Stimulated activated CD4-positive, alpha-beta T cell treated with anti-CD3 and anti-CD28 coated beads, Interleukin-4, amount 100 ng/mL, for 4 hours (primary cell): ENCODE measurements at places on chromosomes 7 and 10.

GRCh38 chr10:93152136-93152535 is 78.4 kb downstream of the CYP26A1 start:
- no peak for DNase-seq

DNA sequence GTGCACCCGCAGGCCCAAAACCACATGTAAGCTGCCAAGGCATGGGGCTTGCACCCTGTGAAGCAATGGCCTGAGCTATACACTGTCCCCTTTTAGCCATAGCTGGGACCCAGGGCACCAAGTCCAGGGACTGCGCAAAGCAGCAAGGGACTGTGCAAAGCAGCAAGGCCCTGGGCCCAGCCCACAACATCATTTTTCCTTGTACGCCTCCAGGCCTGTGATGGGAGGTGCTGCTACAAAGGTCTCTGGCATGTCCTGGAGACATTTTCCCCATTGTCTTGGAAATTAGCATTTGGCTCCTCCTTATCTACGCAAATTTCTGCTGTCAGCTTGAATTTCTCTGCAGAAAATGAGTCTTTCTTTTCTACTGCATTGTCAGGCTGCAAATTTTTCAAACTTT is 24.8 kb downstream of the ARHGAP19 start:
- DNase-seq, result no peak

DNA sequence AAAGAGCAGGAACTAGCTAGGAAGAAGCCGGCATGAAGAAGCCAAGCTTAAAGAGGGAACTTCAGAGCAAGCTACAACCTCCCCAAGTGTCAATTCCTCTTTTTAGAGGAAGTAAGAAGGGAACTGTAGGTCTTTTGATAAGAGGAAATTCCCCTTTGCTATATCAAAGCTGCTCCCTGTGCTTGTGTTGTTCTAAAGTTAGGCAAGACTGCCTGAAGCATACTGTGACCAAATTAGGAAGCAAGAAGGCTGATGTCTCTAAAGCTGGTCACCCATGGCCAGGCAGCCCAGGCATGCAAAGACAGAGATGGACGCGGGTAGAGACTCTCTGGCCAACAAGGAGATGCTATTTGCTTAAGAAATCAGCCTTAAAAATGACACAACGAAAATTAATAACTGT is 87.9 kb downstream of the RNF216 start:
- no peak for DNase-seq

DNA sequence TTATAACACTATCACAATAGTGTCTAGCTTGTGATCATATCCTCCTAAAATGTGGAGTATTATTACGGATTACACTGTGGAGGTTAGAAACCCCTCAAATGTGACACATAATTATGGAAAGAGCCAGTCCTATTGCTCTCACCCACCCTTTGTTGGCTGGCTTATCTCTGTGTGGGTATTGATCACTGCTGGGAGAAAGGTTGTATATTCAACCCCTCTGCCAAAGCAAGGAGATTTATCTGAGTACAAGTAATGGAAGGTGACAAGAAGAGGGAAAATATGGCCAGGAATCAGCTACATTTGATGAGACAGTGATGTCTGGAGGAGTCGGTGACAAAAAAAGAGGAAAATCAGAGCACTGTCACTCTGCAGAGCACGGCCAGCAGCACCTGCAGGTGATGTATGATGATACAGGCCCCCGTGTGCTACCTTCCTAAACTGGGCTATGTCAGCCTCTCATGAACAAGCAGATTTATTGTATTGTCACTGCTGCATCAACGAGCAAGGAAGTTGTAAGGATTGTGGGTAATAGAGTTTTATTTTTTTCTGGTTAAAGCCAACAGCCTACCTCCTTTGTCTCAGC is 235.3 kb downstream of the PHF14 start:
- DNase-seq, result no peak

DNA sequence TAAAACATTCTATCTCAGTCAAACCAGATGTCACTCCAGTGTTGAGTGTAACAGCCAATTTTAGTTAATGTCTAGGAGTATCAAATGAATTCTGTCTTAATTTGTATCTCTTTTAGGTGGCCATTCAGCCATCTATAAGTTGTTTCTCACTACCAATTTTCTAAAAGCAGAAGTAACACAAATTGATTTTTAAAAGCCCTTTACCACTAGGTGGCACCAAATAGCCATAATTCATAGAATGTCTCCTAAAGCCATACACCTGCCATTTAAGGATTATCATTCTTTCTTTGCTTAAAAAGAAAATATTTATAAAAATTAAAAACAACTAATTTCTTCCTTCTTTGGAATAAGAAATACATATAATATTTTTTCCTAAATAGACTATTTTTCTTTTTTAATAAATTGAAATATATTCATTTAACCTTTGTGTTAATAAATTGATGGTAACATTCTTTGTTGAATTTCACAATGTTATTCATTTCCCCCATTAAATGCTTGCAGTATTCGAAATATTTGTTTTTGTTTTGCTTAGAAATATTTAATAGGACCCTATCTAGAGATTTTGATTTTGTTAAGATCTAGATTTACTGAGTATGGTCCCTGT is 107.8 kb upstream of the PPP1R3A start:
- DNase-seq, result no peak

- no peak for DNase-seq
Observed at GRCh38 chr7:139783647-139784385, 6.0 kb upstream of the HIPK2 start.

DNA sequence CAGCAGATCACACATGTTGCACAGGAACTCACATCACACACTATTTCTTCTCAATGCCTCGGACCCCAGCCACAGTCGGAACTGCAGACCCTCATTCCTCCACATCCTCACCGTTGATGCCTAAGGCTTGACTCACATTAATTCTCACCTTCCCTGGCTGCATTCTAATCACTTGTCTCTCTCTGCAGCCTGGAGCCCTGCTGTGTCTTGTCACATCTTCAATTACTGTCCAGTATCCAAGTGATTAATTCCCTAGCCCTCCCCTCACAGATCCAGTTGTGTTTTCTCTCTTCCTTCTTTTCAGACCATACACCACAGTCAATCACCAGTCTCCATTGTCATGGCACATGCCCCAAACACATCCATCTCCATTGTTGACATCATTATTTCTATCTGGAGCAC is 592.4 kb upstream of the IGFBP3 start:
- DNase-seq, result no peak

DNA sequence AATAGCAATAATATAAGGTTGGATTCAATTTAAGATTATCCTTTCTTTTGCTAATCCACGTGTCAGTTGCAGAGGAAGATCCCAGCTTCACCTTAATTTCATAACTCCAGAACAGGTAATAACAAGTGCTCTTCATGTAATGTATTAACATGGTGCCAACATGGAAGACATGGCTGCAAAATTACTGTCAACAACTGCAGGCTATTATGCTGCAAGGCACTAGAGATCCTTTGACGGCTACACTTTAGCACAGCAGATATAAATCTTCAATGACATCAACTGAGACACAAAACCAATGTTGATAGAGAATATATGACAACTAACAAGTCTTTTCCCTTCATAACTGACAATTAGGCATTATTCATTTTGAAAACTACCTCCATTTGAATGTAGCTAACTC is 96.1 kb downstream of the RNF133 start:
- no peak for DNase-seq

DNA sequence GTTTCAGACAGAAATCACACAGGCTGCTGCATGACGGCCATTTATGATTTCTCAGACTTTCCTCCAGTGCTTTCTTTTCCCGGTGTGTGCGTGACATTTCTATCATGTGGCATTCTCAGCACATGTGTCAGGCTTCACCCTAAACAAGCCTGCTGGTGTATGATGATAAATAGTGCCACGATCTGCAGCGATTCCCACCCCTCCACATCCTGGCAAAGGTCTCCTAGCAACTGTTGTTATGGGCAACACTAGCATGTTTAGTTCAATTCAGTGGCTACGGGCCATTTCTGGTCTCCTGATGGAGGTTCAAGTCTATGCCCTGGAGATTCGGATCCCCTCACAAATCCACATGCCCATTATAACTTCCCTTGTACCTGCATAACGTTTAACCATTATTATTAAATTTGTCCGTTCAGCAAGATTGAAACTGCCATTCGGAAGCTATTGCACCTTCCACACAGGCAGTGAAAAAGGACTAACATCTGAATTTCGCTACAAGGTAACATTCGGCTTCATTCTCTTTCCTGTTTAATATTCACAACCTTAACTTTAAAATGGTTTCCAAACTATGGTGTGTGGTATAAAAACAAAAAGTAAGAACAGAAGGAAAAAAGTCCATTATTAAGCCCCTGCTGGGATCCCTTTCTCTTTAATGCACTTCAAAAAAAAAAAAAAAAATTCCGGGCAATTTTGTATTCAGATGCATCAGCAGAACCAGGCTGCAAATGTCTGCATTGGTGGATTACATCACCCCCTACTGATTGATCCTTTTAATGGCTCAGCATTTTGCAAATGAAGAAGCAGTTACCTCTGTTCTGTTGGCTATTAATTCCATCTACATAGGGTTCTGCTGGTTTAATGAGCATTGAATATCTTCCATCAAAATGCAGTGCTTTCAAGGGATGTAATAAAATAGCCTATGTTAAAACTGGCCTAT is 90.2 kb downstream of the FRMD4A start:
- no peak for DNase-seq

DNA sequence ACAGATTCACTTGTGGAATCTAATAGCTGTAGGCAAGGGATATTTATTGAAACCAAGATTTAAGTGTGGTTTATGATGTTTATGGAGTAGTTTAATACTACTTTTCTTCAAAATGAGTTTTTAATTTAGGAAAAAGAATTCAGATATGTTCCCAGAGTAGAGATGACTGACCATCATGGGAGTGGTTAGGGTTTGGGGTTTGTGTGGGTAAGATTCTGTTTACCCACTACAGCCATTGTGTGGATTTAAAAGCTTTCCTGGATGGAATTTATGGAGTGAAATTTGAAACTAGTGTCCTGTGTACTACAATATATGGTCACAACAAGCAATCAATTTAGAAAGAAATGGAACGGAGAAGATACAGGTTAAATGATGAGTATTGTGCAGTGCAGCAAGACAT is 453.5 kb downstream of the AUTS2 start:
- no peak for DNase-seq

- DNase-seq, result peak; percentile 42
Observed at GRCh38 chr10:130127364-130128061, 8.7 kb upstream of the GLRX3 start.

DNA sequence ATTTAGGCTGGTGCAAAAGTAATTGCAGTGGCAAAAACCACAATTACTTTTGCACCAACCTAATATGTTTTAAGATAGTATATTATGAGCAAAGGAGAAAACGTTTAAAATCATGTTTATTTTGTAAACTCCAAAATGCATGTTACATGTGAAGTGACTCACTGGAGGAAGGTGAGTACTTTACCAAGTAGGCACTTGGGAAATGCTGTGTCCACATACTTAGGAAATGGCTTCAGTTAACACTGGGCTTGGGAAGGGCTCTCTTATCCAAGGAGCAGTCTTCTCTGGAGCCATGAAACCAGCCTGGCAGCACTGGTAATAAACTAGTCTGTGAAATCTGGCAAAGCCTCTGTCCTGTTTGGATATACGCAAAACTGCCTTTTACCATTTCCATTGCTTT is 4.4 kb downstream of the RPS24 start:
- no peak for DNase-seq

- no peak for DNase-seq
Observed at GRCh38 chr10:68957654-68958053, 1.7 kb downstream of the DDX21 start.

- no peak for DNase-seq
Observed at GRCh38 chr7:69708857-69709256, 110.6 kb downstream of the AUTS2 start.

- no peak for DNase-seq
Observed at GRCh38 chr7:131249003-131249402, 78.7 kb upstream of the MKLN1 start.

DNA sequence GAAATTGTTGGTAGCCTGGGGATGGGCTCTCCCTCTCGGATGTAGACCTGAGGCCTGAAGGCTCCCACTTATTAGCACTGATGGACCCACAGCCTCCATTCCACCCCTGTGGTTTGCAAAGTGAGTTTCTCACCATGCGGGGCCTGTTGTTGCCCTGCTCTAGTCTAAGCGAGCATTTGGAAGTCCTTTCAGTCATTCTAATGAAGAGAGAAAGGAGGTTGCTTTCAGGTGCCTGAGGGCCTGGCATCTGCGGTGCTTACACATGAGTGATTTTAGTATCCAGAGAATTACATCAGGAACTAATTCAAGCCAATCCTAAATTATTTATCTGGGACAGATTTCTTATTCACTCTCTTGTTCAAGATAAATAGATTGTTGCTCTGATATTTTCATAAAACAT is 61.6 kb downstream of the NAMPT start:
- DNase-seq, result no peak

DNA sequence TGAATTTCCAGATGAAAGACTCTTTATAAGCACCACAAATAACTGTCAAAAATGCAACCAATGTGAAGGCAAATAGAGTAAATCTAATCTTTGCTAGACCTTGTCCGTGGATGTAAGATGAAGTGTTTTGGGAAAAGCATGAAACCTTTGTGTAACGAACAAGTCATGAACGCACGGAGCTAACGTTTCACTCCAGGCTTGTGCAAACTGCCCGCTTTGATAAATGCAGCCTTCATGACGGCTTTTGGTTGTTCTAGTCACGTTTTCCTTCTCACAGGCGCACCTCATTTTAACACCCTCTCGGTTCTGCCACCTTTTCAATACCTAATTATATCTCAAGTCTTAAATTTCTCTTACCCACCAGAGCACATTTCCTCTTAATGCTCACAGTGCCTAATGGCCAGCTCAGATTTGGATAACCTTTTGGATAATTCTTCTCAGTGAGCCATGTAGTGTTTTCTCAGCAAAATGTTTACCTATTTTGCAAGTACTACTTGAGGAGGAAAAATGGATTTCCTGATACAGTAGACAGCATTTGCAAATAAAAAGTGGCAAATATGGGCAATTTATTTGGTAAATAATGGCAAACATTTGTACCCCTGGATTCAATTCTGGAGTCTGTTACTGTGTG is 63.2 kb downstream of the HECW1 start:
- no peak for DNase-seq

DNA sequence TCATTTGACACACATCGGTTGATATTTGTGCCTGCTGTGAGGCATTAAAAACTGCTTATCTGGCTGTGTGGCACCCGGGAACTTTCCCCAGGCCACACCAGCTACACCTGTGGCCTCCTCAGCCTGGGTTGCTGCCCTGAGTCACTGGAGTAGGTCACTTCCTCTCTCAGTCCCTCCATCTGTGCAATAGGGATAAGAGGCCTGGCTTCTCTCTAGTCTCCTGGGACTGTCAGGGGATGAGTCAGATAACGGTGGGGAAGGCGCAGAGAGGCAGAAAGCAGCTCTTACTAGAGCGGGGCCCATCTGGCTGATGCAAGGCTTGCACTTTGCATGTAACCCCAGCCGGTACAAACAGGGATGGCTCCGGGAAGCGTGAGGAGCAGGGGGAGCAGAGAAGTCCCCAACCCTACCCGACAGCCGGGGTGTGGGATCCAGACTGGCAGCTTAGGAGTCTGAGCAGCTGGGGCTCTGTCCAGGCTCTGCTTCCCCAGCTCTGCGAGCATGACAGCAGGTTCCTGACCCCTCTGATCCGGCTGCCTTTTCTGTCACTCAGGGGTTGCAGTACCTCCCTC is 34.0 kb downstream of the DNAJB12 start:
- DNase-seq, result peak; percentile 76

GRCh38 chr10:48473704-48474103 is 131.2 kb downstream of the ARHGAP22 start:
- no peak for DNase-seq

GRCh38 chr7:66776800-66777442 is 36.4 kb downstream of the RABGEF1 start:
- DNase-seq, result no peak

- no peak for DNase-seq
Observed at GRCh38 chr10:77162697-77163096, 474.9 kb downstream of the KCNMA1 start.
